GM12878 (cell line): ENCODE measurements at places on chromosomes 4 and X. TPM values are rescaled to one million over a fixed set of nuclear protein-coding genes. Genes with fewer than 3 reads are reported as not detected.

DNA sequence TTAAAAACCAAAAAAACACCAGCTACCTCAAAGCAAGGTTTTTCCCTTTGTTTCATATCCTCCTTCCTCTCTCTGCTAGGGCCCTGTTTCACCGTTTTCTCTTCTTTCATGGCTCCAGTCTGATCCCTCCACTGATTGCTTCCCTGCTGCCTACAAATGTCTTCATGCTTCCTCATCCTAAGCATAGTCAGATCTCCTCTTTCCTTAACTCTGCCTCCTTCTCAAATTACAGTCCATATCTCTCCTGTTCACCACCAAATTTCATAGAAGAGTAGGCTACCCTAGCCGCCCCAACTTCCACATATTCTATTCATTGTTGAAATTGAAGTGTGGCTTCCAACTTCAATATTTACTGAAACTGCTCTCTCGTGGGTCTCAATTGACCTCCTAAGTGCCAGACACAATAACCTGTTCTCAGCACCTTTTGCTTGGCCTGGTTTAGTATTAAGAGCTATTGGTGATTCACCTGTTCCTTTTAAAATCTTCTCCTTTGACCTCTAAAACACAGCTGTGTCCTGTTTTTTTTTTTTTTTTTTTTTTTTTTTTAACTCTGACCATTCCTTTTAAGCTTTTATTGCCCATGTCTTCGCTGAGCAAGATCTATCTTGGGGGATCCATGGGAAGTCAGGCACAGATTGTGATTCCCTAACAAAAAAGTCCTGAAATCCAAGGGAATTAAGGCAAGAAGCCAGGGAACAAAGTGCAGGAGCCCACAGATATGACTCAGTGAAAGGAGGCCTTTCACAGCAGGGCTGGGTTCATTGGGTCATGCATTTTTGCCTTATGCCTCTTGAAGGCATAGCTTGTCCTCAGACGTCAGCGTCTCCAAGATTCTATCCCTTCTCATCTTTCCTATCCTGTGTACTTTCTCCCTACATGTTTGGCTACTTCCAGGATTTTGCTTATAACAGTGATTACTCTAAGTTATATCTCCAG is 85.4 kb downstream of the RPS3A start:
- no peak for DNase-seq

DNA sequence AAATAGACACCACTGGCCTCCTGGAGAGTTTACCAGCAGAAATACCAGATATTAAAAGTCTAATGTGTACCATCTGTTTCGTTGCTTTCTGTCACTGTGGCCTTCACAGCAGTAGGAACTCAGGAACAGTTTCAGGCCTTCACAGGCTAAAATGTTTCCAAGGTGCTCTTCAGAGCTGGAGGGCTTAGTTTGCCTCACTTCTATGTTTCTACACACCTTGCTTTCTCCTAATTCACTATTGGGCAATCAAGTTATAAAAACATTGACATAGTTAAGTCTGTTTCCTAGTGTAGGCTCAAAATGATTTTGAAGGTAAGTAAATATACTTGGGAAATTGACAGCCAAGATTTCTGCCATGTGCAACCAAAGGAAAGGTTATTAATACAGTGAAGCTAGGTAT is 258.6 kb downstream of the TEX13A start:
- DNase-seq: no peak

EREG gene
- not detected in 2 replicates for polyA plus RNA-seq

- no peak for DNase-seq
Observed at GRCh38 chr4:82352118-82352824, 21.5 kb downstream of the HNRNPD start.

DNA sequence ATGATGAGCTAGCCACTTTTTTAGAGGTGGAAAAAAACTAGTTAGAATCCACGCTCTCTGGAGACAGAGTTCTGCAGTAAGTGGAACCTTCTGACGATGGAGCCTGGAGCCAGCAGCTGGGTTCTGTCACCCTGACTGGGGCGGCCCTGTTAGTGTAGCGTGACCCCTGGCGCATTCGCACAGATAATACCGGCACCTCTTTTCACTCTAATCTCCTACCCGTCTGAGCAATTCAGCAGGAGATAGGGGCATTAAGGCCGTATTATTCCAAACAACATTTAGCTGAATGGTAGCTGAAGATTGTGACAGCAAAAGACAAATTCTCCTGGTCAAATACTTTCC is 292.6 kb downstream of the FBXO8 start:
- no peak for DNase-seq

GRCh38 chr4:186910385-186910784 is 186.7 kb upstream of the FAT1 start:
- no peak for DNase-seq

- no peak for DNase-seq
Observed at GRCh38 chrX:30693999-30694650, 40.9 kb downstream of the GK start.

- no peak for DNase-seq
Observed at GRCh38 chrX:155188786-155189185, 27.5 kb upstream of the VBP1 start.

DNA sequence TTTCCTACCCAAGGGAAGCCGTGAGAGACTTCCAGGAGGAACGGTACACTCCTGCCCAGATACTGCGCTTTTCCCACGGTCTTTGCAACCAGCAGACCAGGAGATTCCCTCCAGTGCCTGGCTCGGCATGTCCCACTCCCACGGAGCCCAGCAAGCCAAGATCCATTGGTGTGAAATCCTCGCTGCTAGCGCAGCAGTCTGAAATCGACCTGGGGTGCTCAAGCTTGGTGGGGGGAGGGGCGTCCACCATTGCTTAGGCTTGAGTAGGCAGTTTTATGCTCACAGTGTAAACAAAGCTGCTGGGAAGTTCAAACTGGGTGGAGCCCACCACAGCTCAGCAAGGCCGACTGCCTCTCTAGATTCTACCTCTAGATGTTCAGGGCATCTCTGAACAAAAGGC is 284.8 kb upstream of the FGF13 start:
- no peak for DNase-seq

TLR1 gene
- 15.2 and 17.1 TPM in 2 replicates for polyA plus RNA-seq

FATE1 gene
- polyA plus RNA-seq: 0.28 TPM in 1 of 2 replicates, not detected in the other

- no peak for DNase-seq
Observed at GRCh38 chr4:184279496-184280061, 61.9 kb upstream of the ENPP6 start.

RNF150 gene
- polyA plus RNA-seq: not detected in 2 replicates

CT55 gene
- not detected in 2 replicates for polyA plus RNA-seq

GRCh38 chr4:143254491-143255226 is 69.9 kb downstream of the USP38 start:
- no peak for DNase-seq

DNA sequence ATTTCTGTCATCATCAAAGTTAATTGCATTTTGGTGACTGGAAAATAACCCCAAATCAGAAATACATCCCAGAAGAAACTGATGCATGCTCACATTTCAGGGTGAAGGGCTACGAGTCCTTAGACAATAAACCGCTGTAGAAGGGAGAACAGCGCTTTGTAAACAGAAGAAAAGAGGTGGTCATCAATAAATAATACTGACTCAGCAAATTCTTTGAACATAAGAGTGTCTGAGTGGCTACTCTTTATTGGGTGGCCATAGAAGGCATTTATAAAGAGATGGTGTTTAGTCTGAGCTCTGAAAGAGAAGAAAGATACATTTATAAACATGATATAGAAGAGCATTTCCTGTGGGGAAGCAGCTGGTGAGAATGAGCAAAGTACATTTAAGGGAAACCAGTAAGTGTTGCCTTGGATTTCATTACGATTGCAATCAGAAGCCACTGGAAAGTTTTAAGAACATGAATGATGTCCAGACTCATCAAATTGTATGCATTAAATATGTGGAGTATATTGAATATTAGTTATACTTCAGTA is 246.9 kb upstream of the GIMD1 start:
- DNase-seq: no peak

ARHGAP6 gene
- 0.20 and 0.94 TPM in 2 replicates for polyA plus RNA-seq

FGFBP2 gene
- not detected in 2 replicates for polyA plus RNA-seq

DNA sequence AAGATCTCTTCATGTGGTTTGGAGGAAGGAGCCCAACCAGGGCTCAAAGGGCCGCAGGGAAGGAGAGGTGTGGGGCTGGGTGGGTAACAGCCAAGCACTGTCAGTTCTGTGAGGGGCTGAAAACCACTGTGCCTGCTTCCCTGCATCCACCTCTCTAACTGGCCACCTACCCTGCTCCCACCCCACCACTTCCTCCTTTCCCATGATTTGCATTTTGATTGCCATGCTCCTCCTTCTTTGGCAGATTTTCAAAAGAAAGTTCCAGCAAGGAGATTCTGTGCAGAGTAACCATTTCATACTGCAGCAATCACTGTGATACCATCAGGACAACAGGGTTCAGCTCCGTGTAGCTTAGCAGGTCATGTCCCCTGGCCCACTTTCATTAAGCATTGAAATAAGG is 1.8 kb downstream of the ZNF674 start:
- DNase-seq: no peak

TXK gene
- 1.1 and 1.2 TPM in 2 replicates for polyA plus RNA-seq

PFKFB1 gene
- polyA plus RNA-seq: 0.18 and 0.59 TPM in 2 replicates
